ENCODE measurements at places on chromosomes 7 and 10.

GRCh38 chr7:155583636-155584035 is 37.3 kb upstream of the CNPY1 start:
- DNase-seq, result no peak

DNA sequence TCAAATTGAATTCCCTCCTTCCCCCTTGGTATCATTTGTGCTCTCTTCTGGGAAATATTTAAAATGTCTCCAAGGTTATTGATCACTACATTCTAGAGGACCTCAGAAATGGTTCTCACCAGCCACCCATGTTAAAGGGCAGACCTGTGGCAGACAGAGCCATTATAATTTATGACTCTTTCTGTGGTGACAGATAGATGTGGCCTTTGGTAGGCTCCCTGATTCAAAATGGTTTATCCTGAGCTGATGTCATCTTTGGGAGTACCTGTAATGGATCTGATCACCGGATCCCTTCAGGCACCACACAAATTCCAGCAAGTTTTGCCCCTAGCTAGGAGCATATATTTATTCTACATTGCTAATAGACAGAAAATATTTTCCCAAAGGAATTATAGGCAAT is 267.5 kb downstream of the SDK1 start:
- DNase-seq, result no peak

DNA sequence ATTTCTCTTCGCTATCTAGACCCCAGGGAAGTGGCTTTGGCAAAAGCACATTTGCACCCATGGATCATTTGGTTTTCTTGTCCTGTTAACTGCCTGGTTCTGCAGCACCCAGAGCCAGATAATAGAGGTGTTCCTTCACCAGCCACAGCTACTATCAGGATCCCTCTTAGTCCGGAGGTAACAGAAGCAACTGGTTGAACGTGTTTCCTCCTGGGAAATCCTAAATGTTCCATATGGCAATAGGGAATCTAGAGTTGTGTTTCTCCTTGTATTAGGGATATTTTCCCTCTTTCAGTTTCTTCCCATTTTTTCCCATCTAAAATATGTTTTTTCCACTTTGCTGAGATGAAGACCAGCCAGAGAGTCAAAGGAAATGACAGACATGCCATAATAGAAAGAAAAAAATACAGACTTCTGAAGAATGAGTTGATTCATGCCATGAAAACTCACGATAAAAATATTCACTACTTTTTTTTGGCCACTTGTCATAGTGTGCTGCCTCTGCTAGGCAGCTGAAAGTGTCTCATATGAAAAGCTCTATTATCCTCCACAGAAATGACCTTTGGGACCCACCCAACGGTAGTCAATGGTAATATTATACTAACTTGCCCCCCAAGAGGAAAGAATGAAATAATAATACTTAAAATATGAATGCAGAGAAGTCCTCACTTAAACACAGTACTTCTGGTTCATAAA is 472.8 kb downstream of the KCNMA1 start:
- DNase-seq, result no peak

- no peak for DNase-seq
Observed at GRCh38 chr10:90197766-90198165, 496.4 kb downstream of the KIF20B start.

GRCh38 chr7:12800486-12800885 is 113.1 kb downstream of the ARL4A start:
- DNase-seq, result no peak

DNA sequence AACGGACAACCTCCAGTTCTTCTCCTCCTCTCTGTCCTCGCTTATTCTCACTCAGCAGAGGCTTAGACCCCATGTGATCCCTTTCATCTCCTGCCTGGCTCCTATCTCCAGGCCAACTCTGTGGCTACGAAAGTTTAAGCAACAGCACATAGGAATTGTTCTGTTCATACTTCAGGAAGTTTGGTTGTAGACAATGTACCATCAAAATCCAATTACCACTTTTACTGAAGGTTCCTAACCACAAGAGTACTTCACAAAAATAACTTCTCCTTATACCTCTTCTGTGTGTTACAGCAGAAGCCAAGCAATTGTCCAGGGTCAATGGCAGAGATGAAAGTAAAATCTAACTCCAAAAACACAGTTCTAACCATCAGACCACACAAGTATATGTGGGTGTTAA is 80.0 kb downstream of the SLC25A13 start:
- no peak for DNase-seq
